Activated gamma-delta T cell treated with anti-CD3 and anti-CD28 coated beads, Interleukin-2, amount 50 U/mL, for 16 hours (primary cell): ENCODE measurements at places on chromosomes 3 and 15.

DNA sequence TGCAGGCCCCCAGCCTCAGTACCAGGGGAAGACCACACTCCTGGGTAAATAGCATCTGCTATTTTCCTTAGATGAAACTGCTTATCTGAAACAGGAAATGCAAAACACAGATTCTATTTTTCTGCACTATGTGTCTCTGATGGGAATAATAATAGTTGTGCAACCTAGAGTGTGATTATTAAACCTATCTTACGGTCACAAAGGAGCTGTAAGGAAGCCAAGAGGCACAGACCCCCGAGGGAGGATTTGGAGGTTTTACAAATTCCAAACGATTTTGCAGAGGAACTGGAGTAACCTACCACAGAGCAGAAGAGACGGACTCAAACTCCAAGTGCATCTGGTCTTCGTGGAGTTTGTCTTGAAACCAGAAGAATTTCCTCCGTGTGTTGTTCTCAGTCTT lies 14.1 kb upstream of the APOD start:
- DNase-seq, result no peak

DNA sequence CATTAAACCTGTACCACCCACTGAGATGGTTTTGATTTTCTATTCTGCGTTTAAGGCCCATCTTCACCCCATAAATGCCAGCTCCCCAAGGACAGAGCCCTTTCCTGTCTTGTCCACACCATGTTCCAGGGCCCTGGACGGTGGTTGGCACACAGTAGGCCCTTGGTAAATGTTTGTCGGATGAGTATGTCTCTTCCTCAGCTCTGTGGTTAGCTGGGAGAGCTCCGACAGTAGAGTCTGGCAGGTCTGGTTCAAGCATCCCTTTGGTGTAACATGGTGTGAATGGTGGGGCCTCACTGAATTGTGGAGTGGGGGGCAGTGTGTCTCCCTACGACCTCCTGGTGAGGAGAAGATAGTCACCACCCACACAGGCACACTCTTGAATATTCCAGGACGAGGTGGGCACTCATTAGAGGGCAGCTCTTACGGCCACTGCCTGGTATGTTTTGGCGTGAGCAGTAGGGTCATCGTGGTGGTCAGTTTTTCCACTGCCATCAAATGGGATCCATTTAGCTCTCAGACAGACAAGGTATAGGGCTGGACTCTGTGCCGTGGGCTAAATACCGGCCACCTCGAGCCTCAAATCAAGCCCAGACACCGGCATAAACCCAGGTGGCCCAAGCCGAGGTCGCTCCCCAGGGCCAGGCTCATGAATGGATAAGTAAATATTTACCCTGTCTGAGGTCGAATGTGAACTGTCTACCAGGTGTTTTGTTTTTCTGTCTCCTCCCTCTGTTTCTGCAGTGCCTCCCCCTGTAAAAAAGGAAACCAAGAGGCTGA lies 61.3 kb downstream of the SMAD3 start:
- no peak for DNase-seq

- DNase-seq, result no peak
These were observed 27.3 kb downstream of the STT3B start for GRCh38 chr3:31559872-31560534.

DNA sequence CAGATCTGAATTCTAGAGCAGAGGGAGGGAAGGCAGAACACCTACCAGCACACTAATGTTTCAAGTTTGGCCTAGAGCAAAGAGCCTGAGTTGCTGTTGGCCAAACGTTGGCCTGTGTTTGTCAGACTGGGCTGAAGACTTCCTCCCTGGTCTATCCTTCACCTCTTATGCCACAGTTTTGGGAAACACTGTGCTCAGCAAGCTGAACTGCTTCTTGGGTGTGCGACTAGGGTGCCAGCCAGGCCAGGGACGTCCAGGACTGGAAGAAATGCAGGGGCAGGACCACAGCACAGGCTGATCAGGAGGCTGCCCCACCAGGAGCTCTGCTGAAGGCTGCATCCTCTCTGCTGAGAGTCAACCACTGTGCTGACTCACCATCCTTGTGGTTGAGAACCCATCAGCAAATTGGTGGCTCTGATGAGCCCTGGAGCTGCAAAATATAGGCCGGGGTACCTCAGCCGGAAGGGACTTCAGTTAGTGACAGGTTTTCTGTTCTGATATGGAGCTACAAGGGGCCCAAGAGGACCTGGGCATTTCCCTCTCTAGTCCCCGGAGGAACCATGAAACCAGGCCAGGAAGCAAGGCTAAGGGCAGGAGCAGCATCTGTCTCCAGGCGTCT lies 131.6 kb upstream of the RASGRP1 start:
- peak; percentile 57 for DNase-seq

DNA sequence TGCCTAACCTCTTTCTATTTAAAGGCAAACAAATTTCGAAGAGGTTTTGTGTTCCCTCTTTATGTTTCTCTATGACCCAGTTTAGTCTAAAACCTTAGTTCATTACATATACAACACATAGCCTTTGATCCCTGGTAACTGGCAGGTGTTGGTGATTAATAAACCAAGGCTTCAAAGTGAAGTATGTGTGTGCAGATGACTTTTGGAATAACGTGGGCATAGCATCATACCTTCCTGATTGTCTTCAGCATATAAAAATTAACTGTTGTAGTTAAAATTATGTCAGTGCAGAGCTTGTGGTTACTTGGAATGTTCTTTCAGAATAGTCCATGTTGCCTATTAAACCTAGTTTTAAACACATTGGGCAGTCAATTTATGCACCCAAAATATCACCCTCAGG lies 608.3 kb downstream of the ROBO2 start:
- DNase-seq, result no peak

GRCh38 chr3:162224746-162225145 lies 728.1 kb downstream of the OTOL1 start:
- no peak for DNase-seq

- peak; percentile 19 for DNase-seq
These were observed 3.7 kb upstream of the WDR82 start for GRCh38 chr3:52281981-52282801.

- DNase-seq, result no peak
These were observed 53.6 kb upstream of the GATA2 start for GRCh38 chr3:128546646-128547045.

DNA sequence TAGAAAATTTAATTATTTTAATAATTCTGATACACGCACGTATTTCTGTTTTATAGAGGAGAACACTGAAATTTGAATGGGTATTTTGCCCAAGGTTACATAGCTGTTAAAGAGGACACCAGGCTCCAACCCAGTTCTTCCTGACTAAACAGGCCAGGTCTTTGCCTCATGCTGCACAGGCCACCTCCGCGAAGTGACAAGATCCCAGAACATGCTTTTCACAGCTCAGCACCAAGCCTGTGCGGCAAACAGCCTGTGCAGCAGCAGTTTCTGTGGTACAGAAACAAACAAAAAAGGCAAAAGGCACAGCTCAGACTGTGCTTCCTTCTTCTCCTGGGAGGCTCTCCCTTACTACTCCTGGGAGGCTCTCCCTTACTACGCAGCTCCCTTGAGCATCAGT lies 6.5 kb downstream of the FOXL2 start:
- DNase-seq, result no peak

GRCh38 chr15:69417581-69417980 lies 3.4 kb downstream of the KIF23 start:
- DNase-seq, result no peak

- peak; percentile 1 for DNase-seq
These were observed 858 bp downstream of the RBM5 start for GRCh38 chr3:50089609-50089945.

DNA sequence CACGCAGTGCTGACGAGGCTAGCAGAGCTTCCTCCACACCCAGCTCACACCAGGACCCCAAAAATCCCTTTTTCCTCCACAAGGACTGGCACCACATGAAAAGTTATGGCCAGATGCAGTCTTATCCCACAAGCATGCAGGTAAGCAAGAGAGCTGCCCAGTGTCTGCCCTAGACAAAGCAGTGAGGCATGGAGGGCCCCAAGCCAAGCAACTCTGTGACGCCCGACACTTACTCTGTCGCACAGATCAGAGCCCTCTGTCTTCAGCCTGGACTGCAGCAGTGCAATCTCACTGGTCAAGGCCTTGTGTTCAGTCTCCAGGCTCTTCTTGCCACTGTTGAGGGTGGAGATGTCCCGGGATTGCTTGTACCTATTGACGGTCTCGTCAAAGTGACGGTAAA lies 28.7 kb downstream of the RPN1 start:
- DNase-seq, result no peak

DNA sequence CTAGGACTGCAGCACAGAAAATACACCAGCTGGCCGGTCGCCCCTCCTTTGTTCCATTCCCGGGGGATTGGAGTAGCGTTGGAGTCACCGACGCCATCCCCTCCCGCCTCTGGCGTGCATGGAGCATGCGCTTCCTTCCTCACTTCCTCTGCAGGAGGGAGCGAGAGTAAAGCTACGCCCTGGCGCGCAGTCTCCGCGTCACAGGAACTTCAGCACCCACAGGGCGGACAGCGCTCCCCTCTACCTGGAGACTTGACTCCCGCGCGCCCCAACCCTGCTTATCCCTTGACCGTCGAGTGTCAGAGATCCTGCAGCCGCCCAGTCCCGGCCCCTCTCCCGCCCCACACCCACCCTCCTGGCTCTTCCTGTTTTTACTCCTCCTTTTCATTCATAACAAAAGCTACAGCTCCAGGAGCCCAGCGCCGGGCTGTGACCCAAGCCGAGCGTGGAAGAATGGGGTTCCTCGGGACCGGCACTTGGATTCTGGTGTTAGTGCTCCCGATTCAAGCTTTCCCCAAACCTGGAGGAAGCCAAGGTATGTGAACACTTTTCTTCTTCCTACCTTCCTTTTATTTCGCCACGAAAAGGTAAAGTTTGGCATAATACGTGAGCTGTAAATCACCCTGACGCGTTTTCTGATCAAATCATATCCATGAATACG lies at the start of gene SCG3:
Gene SCG3, plus strand, starts transcription at position 201 of the 661 bp plus-strand sequence. Its CDS starts 253 bp downstream, at position 454.
- DNase-seq, result peak; percentile 12

DNA sequence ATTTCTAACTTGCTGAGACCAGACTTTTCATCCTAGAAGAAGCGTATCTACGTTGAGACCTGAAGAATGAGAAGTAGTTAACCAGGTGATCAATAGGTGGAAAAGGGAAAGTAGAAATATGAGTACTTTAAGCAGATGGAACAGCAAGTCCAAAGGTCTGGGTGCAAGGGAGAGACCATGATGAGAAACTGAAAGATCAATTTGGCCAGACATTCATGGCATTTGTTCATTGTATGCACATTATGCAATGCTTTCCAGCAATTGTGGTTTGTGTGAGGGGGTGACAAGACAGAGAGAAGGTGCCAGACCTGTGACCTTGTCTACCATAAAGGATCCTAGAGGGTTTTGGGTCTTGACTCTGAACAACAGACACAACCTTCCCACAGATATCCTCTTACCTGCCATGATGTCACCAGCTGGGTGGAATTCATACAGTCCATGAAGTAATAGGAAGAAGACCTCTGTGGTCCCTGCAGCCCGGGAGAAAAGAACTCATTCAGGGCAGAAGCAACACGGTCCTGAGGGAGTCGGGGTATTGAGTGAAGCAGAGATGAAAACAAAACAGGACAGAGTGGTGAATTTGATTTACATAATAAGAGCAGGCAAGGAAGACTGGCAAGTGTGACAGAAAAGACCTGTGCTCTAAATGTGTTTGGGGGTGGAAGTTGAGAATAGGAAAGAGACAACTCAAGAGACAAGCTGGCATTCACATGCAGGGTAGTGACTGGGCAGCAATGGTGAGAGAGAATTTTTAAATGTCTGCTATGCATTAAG lies 63.4 kb upstream of the PSMD6 start:
- DNase-seq, result no peak

- no peak for DNase-seq
These were observed 64.0 kb upstream of the CDAN1 start for GRCh38 chr15:42800731-42801474.

- no peak for DNase-seq
These were observed 835 bp downstream of the SEMA5B start for GRCh38 chr3:123026565-123027291.

- DNase-seq, result no peak
These were observed 76.5 kb downstream of the PFN2 start for GRCh38 chr3:149894205-149894604.

DNA sequence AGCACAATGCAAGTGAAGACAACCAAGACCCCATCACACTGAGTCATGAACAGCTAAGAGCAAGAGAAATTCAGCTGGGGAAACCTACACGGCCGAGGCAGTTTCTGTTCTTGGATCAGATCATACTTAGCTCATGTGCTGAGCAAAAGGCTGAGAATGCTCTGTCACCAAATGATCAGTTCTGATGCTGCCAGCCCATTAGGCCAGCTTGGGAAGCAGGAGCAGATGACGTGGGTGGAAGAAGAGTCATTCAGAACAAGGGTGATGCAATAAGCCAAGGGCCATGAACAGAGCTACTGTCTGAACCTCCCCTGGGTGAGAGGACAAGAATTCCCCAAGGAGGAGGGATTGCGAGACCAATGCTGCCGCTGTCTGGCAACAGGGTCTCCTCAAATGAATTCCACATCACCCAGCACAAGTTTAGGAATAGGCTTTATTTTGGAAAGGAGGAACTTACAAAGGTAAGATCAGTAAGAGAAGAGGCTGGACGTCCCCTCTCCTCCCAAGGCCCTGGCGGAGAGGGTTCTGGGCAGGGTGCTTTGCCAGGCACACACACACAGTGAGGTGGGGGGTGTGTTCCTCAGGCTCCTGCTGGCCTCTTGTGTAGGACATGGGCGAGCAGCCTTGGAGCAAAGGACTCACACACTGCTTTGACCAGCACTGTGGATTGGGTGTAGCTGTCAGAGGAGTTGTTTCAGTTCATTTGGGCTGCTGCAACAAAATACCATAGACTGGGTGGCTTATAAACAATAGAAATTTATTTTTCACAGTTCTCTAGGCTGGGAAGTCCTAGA lies 65.6 kb upstream of the CTXND1 start:
- no peak for DNase-seq

DNA sequence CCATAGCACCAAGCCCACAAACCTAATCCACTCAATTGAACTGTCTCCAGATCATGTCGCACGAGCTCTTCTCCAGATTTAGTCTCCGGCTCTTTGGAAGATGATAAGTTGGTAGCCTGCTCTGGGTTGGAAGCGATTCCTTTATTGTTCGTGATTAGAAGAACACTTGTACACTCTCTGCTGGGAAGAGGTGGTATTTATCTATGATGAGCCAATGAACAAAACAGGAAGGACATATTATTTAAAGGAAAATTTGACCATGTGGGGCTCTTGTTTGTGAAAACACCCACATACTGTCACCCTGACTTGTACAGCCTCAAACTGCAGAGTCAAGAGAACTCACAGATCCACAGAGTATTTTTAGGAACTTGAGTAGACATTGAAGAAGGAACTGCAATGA lies 54.4 kb downstream of the MYZAP start:
- no peak for DNase-seq

DNA sequence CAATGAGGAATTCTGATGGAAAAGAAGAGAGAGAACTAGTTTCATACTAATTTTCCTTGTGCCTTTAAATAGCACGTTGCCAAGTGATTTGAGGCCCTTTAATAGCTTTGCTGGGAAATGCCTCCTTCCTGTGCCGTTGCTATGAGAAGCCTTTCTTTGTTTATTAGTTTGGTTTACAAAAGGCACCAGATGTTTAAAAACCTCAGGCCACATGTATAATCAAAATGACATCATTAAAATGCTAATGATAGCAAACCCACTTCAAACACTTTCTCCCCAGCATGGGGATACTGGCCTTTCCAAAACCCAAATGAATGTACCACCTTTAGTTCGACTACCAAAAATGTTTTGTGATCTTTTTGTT lies 50.0 kb upstream of the TBC1D23 start:
- no peak for DNase-seq
